ENCODE measurements at places on chromosomes 7 and 10. TPM values are rescaled to one million over a fixed set of nuclear protein-coding genes. Genes with fewer than 3 reads are reported as not detected.

Gene RHBDD2
- total RNA-seq, result 31.2 TPM

- DNase-seq, result no peak
Observed at GRCh38 chr7:82319674-82320118, 123.9 kb downstream of the CACNA2D1 start.

GRCh38 chr10:103986360-103986759, 19.4 kb downstream of the SLK start:
- no peak for DNase-seq

Gene CALML3
- total RNA-seq, result not detected

DNA sequence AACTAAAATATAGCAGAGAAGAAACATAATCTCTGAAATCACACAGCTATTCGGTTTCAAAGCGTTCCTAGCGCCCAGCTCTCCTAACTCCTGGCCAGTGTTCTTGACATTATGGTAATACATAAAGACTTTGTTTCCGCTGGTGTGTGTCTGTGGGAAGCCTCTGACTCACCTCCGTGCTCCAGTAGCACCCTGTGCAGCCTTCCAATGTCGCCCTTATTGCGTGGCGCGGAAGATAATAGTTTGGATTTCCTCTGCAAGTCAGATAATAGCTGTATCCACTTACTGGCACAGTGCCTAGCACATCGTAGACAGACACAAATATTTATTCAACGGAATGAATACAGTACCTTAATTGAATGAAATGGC, 570 bp downstream of the BMS1 start:
- peak; percentile 46 for DNase-seq
